A172 (cell line): ENCODE measurements at places on chromosomes 16 and 17.
A peak's percentile ranks its signal among the peaks of the same experiment; 100 is the strongest.

- peak; percentile 95 for DNase-seq
These were observed 175.2 kb upstream of the SALL1 start for GRCh38 chr16:51326131-51326856.

DNA sequence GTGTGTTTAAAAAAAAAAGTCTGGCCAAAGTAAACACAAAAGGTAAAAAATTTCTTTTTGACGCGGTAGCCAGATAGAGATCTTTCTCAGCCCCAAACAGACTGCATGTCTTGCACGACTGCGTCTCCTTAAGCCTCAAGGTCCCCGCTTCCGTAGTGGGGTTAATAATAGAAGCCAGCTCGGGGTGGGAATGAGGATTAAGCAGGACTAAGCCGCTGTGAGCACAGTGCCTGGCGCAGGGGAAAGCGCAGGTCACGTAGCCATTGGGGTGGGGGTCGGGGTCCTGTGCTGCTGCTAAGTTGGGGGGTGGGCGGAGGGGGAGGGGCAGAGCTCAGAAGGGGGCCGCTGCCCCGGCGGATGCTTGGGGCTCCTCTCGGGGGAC, 521 bp downstream of the GGA2 start:
- DNase-seq = no peak

GRCh38 chr17:69477204-69477902, 62.9 kb downstream of the MAP2K6 start:
- DNase-seq = no peak

DNA sequence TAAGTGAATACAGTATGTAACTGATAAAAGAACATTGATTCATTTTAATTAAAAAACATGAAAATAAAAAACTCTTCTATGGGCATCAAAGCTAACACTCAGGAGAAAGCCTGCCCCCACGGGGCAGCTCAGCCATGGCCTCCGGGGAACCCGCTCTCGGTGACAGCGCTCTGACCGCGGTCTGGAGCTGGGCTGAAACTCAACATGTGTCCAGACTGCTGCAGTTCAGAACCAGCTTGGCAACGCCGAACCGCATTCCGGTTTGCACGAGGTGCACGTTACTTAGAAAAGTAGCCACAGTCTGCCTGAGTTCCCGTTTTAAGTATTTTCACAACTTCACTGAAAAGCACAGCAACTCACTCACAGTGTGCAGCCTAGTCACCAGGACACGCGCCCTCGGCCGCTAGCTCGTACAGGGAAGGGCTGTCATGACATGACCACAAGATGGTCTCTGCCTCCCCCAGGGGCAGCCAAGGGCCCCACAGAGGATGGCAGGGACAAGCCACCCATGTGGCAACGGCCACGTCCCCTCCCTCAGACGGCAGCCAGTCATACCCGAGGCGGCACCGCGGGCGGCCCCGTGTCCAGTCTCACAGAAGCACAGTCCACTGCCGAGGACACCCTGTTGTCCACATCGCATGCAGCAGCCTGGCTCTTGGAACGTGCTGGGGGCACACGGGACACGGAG, 77.1 kb upstream of the METRNL start:
- DNase-seq = no peak

DNA sequence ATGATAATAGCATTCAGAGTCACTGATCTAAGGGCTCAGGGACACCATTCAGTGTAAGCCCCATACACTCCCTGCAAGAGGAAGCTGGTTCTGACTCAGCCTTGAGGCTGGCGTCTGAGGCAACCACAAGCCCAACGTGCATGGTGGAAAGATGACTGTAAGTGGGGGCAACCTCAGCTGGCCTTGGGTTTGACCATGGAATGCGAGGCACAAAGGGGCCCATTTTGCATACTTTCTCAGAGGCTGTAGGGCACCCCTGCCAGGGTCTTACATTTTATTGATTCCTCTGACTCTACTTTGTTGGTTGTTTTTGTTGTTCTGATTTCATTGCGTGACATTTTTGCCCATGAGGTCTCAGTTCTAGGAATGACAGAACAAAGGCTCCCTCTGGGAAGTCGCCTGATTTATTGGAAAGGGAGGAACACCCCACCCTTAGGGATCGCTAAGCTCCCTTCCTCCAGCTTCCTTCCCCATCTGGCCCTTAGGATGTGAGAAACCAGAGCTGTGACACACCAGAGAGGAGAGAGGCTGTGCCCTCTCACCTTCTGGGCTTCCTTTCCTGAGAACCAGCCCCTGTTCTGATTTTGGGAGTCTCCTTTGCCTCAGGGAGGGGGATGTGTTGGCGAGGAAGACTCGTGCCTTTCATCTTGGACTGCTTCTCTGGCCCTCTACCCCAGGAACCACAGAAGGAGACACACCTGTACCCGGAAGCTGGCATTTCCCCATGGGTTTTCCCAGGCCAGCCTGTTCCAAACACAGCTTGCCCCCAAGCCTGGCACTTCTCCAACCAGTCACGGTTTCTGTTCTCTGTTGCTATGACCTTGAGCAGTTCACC, 5.6 kb upstream of the CIITA start:
- DNase-seq = peak; percentile 93

- DNase-seq = no peak
These were observed at the start of gene LPO for GRCh38 chr17:58238147-58238634. TSS of gene LPO (plus strand) at chr17:58238584. CDS start at chr17:58242980, 4,396 bp downstream.
